ENCODE measurements at places on chromosomes 16 and 17.

DNA sequence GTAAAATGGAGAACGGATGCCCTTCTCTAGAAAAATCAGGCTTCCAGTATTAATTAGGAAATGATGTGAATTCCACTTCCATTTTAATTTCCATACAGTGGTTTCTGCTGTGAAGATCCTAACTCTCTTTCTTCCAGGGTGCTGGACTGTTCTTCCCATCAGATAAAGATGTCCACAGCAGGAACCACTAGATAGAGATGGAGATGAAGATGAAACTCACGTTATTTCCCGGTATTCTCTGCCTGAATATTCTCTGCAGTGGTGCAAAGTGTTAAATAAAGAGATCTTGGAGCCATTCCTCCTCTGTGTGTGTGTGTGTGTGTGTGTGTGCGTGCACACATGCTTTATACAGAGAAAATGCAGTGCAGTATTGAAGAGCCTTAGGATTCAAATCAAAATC lies 727.5 kb downstream of the KCNJ2 start:
- DNase-seq: no peak

DNA sequence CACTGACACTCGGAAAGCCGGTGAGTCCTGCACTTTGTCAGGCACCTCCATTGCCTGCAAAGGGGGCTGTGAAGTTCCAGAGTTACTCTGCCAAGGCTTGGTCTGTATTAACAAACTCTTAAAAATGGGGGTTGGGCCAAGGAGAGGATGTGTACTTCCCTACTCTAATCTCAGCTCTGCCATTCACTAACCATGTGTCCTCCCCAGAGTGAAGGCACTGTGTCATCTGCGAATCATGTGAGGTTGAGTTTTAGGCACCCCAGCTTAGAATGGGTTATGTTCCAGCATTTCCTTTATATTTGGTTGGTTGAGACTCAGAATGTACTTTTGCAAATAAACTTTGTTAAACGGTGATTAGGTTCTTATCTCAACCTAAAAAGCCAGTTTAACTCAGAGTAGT lies 24.9 kb downstream of the ERCC4 start:
- no peak for DNase-seq

GRCh38 chr17:77592106-77592865 lies 366.2 kb upstream of the TNRC6C start:
- DNase-seq: peak; percentile 5

DNA sequence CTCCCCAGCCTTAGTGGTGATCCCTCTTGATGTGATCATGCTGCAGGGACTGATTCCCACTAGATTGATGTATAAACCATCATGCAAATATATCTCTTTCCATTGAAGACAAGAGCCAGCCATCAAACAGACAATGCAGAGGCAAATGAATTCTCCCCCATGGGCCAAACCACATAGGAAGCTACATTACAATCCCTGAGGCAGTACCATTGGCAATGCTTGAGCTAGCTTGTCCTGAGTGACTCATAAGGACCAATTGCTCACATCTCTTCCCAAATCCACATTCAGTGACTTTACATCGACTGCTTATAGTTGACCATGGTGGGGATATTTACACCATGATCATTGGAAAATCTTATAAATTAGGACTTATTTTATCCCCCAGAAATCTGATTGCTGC lies 242.2 kb downstream of the SHISA9 start:
- DNase-seq: no peak

GRCh38 chr17:73900516-73900915 lies 256.3 kb upstream of the SDK2 start:
- peak; percentile 39 for DNase-seq

- peak; percentile 99 for DNase-seq
These were observed at the start of gene INTS2 for GRCh38 chr17:61927208-61928100. INTS2 (minus strand) TSS chr17:61927982; CDS start chr17:61926644, 1,338 bp downstream.

Measured in endodermal cell (in vitro differentiated cells).